ENCODE measurements at places on chromosomes 13 and 19. TPM values are rescaled to one million over a fixed set of nuclear protein-coding genes. Genes with fewer than 3 reads are reported as not detected.
A peak's percentile ranks its signal among the peaks of the same experiment; 100 is the strongest.

DNA sequence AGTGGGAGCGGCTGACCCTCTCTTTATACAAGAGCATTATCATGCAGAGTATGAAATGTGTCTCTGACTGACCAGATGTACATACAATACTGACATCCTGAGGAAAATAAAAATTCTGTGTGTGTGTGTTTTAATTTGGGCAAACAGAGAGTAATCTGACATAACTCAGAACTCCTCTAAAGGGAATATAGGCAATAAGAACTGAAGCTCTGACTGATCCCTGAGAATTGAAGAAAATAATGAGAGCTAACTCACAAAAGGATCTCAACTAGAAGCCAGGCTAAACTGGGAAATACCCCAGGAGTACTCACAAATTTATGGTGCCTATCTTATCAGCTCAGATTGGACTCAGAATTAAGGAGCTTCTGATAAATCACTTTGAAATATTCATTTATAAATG lies 539.9 kb downstream of the OLFM4 start:
- no peak for DNase-seq

GRCh38 chr13:44906230-44906629 lies 83.0 kb downstream of the NUFIP1 start:
- DNase-seq = no peak

DNA sequence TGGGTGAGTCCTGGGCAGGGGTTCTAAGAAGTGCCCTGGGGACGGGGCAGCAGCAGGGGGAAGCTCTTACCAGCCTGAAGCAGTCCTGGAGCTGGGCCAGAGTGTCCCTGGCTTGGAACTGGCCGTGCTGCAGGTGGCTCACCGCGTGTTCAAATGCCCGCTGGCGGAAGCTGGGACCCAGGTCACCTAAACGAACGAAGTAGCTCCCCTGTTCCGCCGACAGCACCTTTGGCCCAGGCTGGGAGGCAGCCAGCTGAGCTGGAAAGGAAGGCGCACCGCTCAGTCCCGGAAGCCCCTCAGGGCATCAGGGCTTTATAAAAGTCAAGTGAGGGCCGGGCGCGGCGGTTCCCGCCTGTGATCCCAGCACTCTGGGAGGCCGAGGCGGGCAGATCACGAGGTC lies 9.6 kb downstream of the PLIN4 start:
- DNase-seq = peak; percentile 26

DNA sequence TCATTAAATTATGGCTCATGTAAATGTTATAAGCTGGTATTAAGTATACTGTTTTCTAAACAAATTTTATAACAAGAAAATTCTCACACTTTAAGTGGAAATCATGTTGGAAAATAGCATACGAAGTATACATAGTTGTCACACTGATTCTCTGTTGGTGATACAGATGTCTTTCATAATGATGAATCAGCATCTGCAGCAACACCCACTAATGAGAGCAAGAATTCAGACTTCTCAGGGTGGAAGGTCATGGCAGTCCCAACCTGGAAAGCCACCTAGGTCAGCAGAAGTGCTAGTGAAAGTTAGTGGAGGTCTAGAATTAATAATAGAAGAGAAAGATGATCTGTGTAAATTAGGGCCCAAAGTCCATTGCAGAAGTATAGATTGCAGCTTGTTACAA lies 719.7 kb upstream of the MIR17HG start:
- no peak for DNase-seq

DNA sequence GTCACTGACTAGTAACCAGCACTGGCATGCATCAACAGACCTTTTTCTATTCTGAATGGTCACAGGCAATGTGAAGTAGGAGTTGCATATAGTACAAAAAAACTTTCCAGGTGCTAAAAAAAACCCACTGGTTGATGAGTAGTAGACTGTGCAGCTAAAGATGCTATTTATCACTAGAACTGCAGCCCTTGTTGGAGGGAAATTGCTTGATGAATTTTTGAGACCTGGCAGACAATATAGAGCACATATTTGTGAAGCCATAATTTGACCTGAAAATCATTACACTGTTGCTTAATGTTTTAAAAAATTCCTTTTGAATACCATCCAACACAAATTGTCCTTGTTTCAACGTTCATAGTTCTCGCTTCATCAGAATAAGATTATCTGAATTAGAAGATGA lies 441.0 kb downstream of the KLF12 start:
- no peak for DNase-seq

DNA sequence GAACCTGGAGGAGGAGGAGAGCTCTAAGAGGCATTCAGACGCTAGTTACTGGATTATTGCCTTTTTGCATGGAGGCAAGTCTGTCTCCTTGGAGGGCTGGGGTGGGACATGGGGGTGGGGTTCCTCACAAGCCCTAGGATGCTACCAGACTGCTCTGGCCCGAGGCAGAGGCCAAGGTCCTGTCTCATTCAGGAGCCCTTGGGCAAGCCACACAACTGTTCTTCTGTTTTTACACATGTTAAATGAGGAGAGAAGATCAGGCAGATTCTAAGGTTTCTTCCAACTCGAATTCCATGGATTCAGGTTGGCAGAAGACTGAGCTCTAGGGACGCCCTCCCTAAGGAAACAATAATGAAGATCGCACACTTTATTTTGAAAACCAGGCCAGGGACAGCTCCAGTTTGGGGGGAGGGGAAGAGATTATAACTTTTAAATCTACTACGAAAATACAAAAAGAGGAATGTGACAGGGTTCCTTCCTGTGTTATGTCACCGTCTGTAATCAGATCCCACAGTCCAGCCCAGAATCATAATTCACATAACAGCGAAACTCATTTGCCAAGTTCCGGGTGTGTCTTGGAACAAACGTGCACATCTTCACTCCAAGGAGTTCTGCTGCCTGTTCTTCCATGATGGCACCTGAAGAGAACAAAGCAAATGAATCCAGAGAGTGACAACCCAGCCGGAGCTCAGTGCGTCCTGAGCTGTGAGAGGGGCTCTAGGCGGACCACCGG lies 25.2 kb downstream of the IL17D start:
- DNase-seq = no peak

- DNase-seq = peak; percentile 76
These were observed 4.9 kb downstream of the SSC5D start for GRCh38 chr19:55493052-55493644.

KLK3 gene
- not detected for total RNA-seq

ZNF443 gene
- 2.1 TPM for total RNA-seq

CHAMP1 gene
- total RNA-seq = 17.9 TPM

PCDH17 gene
- total RNA-seq = 1.2 TPM

C19orf81 gene
- 2.7 TPM for total RNA-seq

KATNAL1 gene
- total RNA-seq = 21.3 TPM

Data from ovary (tissue), 10 donors.